ENCODE measurements at places on chromosomes 13 and 19. TPM values are rescaled to one million over a fixed set of nuclear protein-coding genes. Genes with fewer than 3 reads are reported as not detected.

FCAR gene
- total RNA-seq: not detected

LILRA1 gene
- not detected for total RNA-seq

HNRNPUL1 gene
- total RNA-seq: 102 TPM

DKKL1 gene
- total RNA-seq: not detected

NLRP5 gene
- total RNA-seq: not detected

EMP3 gene
- 193 TPM for total RNA-seq

ANGPTL4 gene
- 10.3 TPM for total RNA-seq

FSTL3 gene
- total RNA-seq: 33.2 TPM
